ENCODE measurements at places on chromosomes 7 and 10.

- DNase-seq = no peak
These were observed 46.5 kb downstream of the ZMIZ1 start for GRCh38 chr10:79115302-79115701.

- DNase-seq = no peak
These were observed 319.0 kb downstream of the HPSE2 start for GRCh38 chr10:98916526-98917125.

GRCh38 chr7:21944616-21945453 lies 864 bp downstream of the CDCA7L start:
- DNase-seq = peak; percentile 19

DNA sequence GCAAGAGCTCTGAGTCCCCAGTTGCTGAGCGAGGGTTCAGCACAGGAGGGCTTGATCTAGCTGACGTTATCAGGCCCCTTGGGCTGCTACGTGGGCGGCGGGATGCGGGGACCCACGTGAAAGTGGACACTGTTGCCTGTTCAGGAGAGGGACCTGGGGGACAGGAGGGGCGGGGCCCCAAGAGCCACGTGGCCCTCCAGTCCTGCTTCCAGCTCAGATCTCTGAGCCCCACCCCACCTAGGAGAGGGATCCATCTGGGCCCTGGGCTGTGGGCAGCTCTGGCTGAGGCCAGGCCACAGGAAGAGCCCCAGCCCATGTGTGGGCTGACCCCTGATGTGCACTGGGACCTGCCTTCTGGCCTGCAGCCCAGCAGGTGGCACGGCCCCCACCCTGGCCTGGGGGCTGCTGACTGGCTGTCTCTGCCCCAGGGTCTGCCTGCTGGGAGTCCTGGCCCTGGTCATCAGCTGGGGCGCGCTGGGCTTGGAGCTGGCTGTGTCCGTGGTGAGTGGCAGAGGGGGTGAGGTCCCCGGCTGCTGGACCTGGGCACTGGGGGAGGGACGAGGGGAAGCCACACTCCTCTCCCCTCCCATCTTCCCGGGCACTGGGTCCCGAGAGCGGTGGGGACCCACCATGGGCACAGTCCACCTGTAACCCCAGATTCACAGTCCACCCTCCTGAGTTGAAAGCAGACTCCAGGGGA lies 17.5 kb downstream of the TTYH3 start:
- DNase-seq = no peak

DNA sequence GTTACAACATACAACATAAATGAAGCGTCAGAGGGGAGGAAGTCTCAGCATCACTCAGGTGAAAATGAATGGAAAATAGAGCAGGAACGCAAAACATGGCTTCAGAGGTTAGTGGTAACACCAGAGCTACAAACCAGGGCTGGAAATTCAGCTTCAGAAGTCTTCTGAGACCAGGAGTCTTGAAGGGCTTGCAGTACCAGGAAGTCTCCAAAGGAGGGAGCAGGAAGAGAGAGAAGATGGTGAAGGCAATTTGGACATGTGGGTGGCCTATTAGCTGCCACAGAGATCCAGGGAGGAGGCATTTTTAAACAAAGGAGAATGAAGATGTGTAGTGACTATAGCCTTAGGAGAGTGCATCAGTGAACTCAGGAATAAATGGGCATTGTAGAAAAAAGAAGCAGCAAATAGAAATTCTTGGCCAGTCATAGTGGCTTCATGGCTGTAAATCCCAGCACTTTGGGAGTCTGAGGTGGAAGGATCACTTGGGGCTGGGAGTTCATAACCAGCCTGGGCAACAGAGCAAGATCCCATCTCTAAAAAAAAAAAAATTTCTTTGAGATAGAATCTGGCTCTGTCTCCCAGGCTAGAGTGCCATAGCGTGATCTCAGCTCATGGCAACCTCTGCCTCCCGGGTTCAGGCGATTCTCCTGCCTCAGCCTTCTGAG lies 9.3 kb upstream of the TET1 start:
- no peak for DNase-seq
